ENCODE measurements at places on chromosomes 7 and 10.

GRCh38 chr10:79904671-79905321 is 44.1 kb downstream of the SFTPD start:
- DNase-seq, result peak; percentile 81

GRCh38 chr10:12795315-12796110 is 206.0 kb downstream of the CCDC3 start:
- no peak for DNase-seq

GRCh38 chr10:21534604-21535493 is 817 bp downstream of the MLLT10 start:
- DNase-seq, result peak; percentile 76

GRCh38 chr10:88901984-88902789 is 22.1 kb downstream of the STAMBPL1 start:
- no peak for DNase-seq

DNA sequence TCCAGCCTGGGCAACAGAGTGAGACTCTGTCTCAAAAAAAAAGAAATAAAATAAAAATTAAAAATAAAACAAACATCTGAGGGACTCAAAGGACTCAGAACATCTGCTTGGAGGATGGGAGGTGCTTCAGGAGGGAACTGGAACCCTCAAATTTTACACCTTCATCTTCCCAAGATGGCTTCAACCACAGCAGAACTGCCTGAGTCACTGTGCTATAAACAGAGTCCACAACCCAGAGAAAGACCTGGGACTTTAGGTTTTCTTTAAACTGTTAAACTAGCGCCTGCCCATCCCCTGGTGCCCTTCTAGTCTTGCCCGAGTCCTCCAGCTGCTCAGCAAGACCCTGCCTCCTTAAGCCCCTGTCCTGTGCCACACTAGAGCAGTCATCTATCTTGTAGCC is 40.8 kb downstream of the RGS10 start:
- no peak for DNase-seq

DNA sequence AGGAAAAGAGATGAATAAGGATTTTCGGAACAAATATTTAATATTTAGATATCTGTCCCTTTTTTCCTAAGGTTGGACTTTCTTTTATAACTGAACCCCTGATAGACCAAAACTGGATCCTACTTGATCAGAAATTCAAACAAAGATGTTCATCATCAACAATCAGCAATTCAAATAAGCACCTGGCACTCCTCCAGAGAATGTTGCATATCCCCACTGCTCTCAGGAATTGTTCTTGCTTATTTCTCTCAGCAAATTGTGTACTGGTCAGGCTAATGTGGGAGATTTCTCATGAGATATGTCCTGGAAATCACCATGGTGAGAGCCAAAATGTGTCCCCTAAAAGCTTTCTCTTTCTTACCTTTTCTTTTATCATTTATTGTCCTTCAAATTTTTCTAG is 40.3 kb upstream of the LHFPL3 start:
- DNase-seq, result no peak

GRCh38 chr7:92528188-92528957 is at the start of the genes PEX1 and RBM48:
TSS of gene PEX1 (minus strand) at chr7:92528520. CDS start at chr7:92528435, 85 bp downstream.
TSS of gene RBM48 (plus strand) at chr7:92528795. CDS start at chr7:92528814, 19 bp downstream.
- DNase-seq, result peak; percentile 96

- DNase-seq, result no peak
Measured at GRCh38 chr7:55464422-55464821, 99.3 kb downstream of the LANCL2 start.

DNA sequence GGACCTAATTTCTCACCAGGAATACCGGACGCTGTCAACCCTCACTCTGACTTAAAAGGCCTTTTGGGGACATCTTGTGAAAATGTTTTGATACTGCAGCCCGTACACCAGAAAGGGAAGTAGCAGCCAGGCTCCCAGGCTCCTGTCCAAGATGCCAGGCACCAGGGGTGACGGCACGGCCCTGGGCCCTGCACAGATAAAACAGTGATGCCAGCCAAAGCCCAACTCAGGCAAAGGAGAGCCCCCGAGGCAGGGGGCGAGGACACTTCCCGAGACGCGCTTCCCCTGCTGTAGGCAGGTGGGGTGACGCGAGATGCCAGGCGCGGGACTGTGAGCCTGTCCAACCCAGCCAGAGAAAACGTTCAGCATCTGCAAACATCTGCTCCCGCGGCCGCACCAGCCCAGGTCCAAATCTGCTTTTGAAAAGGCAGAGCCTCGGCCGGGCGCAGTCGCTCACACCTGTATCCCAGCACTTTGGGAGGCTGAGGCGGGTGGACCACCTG is 15.7 kb downstream of the ZFAND2A start:
- DNase-seq, result peak; percentile 59

DNA sequence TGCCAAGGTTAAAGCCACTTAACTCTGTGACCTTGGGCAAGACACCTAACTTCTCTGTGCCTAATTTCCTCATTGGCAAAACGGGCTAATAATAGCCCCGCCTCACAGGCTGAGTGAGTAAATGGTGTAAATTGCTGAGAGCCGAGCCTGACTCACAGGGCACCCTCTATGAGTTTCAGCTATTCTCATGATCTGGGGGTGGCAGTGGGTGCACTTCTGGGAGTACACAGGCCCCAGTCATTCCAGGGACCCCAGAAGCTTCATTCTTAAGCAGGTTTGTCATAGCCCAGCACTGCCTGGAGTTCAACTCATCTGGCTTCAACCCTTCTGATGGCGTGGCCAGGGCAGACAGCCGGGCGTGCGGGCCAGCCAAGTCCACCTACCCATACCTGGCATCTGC is 137.2 kb downstream of the GRID1 start:
- DNase-seq, result no peak

- no peak for DNase-seq
Measured at GRCh38 chr10:44628921-44629320, 244.0 kb upstream of the CXCL12 start.

GRCh38 chr7:30019387-30019786 is 7.1 kb downstream of the FKBP14 start:
- DNase-seq, result no peak

DNA sequence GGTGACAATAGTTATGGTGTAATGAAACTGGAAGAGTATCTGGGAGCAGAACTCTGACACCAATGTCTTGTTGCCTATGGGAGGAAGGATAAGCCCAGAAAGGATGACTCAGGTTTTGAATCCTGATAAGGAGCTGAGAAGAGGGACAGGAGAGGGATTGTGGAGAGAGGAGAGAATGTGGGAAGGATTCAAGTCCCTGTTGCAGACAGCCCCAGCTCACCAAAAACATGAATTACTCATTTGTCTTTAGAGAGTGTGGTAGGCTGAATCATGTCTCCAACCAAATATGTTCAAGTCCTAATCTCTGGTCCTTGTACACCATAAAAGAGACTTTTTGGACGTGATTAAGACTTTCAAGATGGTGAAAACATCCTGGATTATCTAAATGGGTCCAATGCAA is 206.9 kb upstream of the PHYHIPL start:
- DNase-seq, result no peak

- DNase-seq, result peak; percentile 81
Measured at GRCh38 chr7:2157473-2158279, 75.1 kb downstream of the MAD1L1 start.

- no peak for DNase-seq
Measured at GRCh38 chr10:86203162-86203905, 163.3 kb downstream of the GRID1 start.

GRCh38 chr7:25716421-25716820 is 435.6 kb upstream of the NFE2L3 start:
- no peak for DNase-seq

DNA sequence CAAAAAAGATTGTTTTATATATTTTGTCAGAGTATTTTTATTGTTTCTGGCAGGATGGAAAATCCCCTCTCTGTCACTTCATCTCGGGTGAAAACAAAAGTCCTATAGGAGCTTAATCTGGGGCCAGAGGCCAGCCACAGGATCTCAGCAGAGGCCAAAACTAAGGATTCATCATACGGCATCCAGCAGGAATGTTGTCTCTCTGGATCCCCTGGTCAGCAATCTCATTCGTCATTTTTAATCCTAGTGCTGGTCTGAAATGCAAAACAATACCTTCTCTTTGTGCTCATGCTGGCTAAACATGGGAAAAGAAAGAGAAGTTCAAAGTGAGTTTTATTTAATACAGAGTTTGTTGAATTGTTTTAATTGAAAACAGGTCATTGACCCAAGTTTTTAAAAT is 482.5 kb upstream of the AUTS2 start:
- no peak for DNase-seq

GRCh38 chr10:43299579-43299978 is 32.7 kb upstream of the RASGEF1A start:
- DNase-seq, result no peak

- no peak for DNase-seq
Measured at GRCh38 chr10:116760919-116761318, 18.6 kb upstream of the HSPA12A start.

DNA sequence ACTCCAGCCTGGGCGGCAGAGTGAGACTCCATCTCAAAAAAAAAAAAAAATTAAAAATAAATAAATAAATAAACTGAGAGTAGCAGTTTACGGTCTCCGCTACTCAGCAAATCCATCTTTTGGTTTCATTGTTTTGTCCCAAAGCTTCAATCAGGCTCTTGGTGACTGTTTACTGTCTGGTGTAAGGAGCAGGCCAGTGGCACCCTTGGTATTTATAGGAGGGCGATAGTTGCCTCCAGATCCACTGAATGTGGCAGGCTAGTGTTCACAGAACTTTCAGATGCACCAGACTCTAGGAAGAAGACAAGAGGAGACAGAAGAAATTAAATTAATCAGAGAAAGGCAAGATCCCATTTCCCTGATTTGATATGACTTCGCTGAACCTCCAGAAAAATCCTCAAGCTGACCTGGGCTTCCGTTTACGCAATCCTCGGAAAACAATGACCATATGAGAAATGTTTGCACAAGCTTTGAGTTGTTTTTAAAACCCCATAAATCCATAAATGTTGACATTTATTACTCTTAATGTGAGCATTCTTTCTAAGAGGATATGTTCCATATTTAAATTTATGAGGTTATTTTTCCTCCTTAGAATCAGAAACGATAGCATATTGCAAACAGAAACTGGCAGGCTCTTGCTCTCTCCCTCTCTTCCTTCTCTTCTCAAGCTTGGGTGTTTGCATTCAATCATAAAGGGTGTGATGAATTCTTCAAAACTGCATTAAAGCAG is 7.1 kb upstream of the MUC3A start:
- no peak for DNase-seq

GRCh38 chr10:122102869-122103525 is 114.0 kb downstream of the TACC2 start:
- no peak for DNase-seq

Measured in sciatic nerve (tissue), 2 donors.